ENCODE measurements at places on chromosomes 3 and 15.

DNA sequence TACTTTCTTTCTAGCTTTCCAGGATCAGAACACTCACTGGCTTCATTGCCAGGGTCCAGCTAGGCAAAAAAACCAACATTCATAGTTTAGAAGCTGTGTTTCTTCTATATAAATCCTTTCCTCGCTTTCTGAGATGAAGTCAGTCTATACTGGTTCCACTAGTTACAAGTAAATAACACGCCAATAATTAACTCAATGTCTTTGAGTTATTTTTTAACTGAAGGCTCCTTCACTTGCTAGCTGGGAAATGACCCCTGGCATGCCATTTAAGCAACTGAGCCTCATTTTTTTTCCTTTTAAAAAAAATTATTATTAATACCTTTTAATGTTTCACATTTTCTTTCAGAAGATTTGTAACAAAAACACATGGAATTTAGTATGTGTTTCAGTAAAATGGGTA lies 2.1 kb upstream of the CCDC174 start:
- no peak for DNase-seq

GRCh38 chr3:155941354-155941753 lies 70.9 kb downstream of the GMPS start:
- no peak for DNase-seq

DNA sequence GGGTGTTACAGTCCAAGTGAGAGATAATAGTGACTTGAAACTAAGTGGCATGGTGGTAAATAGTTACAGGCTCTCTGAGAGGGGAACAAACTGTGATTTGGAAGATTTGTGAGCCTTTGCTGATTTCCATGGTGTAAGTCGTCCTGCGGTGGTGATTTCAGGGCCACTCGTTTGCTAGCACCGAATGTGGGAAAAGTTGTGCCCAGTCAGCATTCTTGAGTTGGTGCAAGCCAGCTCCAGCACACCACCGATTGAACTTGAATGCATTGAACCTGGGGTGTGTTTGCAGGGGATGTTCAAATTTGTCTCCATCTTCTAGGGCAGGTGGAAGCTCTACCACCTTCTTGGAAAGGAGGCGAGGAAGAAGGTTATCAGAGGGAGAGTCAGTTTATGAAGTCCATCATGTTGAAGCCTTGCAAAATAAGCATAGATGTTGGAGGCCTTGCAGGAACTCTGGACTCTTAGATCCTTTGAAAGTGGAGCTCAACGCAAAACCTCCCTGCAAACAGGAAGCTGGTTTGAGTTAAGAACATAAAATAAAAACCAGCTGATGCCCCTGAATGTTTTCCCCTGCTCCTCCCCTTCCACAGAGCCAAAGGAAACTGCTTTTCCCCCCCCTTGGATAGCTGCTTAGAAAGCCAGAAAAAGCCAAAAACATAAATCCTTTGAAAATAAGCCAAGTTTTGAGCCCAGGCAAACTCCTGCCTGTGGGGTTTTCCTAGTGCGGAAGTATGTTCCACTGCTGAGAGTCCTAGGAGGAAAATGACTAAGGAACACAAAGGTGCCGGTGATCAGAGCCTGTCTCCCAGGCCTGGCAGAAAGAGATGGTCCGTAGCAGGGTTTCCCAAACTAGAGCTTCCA lies 21.9 kb downstream of the MAPKBP1 start:
- no peak for DNase-seq

DNA sequence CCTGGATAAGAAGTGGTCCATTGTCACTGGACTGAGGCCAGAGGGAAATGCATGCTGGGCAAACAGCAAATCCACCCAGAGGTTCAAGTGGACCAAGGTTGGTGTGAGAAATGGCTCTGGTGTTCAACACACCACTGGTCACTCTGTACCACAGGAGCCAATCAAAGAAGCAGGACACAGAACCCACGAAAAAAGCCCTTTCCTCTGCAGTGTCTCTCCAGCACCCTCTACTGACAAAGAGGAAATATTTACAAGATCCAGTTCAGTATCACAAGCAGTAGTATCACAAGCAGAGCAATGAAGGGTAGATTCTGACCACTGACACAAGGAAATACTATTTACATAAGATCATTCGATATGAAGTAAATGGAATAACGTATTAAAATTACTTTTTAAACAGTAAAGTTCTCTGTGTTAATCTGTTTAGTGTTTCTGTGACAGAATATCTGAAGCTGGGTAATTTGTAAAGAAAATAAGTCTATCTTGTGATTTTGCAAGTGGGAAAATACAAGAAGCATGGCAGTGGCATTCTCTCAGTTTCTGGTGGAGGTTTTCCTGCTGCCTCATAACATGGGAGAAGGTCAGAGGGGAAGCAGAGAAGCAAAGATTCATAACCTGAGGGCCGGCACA lies 390.7 kb downstream of the EFHB start:
- no peak for DNase-seq

DNA sequence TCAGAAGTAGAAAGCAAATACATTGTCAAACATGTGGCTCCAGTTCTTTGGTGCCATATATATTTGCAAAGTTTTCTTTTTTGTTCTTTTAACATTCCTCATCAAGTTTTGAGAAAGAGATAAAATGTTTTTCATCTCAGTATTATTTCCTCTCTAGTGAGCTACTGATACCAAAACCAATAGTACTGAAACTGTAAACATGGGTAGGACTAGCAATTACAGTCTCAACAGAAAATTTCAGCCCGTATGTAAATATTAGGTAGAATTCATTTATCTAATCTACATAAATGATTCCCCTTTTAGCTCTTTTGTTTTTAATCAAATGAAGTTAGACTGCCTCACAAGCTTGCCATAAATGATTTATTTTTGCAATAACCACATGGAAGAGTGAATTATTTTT lies 21.4 kb downstream of the SECISBP2L start:
- no peak for DNase-seq

- no peak for DNase-seq
Observed at GRCh38 chr3:15382405-15382923, 44.9 kb downstream of the METTL6 start.

- DNase-seq = no peak
Observed at GRCh38 chr3:72133329-72134011, 348.5 kb upstream of the PROK2 start.

GRCh38 chr3:33212406-33212805 lies 6.2 kb downstream of the SUSD5 start:
- no peak for DNase-seq

GRCh38 chr3:38829404-38829803 lies 13.4 kb upstream of the SCN10A start:
- no peak for DNase-seq

DNA sequence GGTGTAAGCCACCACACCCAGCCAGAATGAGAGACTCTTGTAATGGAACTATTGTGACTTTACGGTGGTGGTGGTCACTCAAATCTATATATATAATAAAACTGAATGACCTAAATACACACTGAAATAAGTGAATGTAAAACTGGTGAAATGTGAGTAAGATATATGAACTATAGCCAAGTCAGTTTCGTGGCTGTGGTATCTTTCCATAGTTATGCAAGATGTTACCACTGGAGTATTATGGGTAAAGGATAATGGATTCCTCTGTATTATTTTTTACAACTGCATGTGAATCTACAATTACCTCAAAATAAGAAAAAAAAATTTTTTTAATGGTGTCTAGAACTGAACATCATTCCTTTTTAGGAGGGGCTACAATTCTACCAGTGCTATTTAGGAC lies 21.9 kb downstream of the PIK3CB start:
- no peak for DNase-seq

DNA sequence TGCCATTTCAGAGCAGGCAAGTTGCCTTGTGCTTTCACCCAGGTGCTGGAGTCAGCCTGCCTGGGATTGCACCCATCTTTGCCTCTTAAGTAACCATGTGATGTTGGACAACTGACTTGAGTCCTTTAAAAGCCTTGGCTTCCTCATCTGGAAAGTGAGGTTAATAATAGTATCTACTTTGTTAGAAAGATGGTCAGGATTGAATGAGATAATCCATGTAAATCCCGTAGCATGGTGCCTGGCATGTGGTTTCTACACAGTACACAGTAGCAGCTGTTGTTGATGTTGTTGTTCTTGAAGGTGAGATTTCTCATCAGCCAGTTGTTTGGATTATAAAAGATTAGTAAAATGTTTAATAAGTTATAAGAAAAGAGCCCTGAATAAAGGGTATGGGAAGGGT lies 48.8 kb downstream of the PSMD6 start:
- DNase-seq = no peak

GRCh38 chr3:126959921-126960603 lies 22.9 kb upstream of the PLXNA1 start:
- DNase-seq = no peak

- DNase-seq = no peak
Observed at GRCh38 chr15:48090115-48090514, 30.7 kb upstream of the SLC24A5 start.

DNA sequence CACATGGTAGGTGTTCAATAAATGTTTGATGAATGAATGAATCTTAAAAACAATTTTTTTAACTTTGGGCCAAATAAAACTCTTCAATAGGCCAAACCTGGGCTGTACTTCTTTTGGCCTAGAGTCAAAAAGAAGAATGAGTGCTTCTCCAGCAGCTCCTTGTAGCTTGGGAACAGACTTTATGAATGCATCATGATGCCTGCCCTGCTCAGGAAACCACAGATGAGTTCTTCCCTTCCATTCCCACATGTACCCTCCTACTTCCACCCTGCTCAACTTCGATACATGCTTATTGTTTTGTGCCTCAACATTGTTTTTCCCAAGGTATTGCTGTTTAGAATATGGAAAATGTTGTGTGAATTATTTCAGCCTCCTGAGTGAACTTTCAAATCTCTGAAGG lies 87.0 kb downstream of the FILIP1L start:
- DNase-seq = no peak

GRCh38 chr3:141330235-141330634 lies 38.1 kb upstream of the ZBTB38 start:
- no peak for DNase-seq

DNA sequence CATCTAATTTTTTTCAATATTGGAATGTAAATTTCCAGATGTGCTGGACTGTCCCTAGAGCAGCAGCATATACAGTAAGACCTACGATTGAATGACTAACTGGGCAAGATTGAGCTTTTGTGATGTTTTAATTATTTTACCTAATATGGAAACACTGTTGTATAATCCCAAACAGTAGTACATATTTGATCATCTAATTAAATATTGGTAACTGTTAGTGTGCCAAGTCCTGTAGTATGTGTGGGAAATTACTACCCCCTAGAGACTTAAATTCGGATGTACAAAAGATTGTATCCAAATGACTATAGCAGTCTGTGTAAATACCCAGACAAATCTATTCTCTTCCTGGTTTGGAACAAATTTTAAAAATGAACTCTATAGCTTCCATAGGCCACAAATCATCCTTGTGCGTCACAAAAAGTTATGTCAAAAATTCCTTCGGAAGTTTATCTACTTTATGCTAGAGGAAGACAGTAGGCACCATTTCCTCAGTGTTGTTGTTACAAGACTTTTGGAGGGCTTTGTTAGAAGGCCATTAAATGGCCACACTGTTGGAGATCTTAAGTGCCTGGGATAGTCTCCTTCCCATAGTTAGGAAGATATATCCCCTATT lies 41.6 kb downstream of the NKIRAS1 start:
- no peak for DNase-seq

DNA sequence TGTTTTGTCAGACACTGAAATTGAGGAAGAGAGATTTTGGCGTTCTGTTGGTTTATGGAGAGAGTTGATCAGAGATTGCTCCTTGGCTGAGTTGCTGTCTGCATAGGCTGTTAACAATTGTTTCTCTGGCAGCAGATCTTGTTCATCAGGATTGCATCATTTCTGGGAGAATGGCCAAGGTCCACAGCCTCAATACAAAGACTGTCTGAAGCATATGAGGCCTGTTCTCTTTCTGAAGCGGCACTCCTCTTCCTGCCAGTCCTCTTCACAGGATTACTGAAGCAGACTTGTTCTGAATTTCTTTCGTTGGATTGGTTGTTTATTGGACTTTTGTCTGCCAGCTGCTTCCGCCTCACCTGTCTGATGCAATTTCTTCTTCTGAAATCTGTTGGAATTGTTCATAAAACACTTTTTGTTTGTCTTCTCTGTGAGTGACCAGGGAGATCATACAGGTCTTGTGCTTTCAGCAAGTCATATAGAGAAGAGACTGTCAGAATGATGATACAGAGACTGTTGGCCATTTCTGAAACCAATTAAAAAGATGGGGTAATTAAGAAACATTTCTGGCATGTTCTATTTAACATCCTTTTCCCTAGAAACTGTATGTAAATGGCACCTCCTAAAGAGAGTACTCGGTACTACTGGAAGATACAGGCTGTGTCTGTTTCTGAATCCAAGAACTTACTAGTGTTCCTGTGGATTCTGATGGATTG lies 25.5 kb downstream of the SETD5 start:
- no peak for DNase-seq

DNA sequence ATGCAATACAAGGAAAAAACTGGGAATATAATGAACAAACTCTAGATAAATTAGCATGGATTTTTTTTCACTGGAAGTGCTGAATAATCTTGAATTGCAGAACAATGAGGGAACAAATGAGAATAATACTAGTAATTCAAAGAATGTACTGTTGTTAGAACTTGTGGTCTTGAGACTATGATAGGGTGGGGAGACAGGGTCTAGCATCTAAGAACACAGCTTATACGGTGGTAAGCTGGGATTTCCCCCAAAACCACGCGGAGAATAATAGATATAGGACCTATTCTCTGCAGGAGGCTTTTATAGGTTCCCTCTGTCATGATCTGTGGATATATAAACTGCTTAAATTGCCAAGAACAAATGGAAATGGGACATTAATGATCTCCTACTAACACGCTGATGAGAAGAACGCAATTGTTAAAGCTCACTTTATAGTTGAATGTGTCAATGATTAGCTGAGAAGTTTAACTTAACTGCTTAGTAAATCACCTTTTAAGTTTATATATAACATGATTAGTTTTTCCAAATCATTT lies 692.3 kb downstream of the ZPLD1 start:
- no peak for DNase-seq

- DNase-seq = no peak
Observed at GRCh38 chr15:49387471-49387870, 35.6 kb upstream of the FGF7 start.

DNA sequence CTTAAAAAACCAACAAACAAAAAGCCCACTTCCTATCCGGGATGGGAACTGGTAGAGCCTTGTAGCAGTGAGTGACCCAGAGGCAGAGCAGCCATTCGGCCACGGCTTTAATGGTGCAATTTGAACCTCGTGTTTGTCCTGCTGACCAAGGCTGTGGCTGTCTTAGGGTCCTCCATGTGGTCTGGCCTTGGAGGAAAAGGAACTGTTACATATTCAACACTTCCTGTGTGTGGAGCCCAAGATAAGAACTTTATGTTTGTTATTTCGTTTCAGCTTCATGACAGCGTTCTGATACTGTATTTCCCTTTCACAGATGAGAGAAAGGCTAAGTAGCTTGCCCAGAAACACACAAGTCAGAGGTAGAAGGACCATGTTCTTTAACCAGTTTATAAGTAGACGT lies 269.8 kb downstream of the SV2B start:
- no peak for DNase-seq

- DNase-seq = peak; percentile 18
Observed at GRCh38 chr3:172717493-172718088, 6.7 kb upstream of the NCEH1 start.

DNA sequence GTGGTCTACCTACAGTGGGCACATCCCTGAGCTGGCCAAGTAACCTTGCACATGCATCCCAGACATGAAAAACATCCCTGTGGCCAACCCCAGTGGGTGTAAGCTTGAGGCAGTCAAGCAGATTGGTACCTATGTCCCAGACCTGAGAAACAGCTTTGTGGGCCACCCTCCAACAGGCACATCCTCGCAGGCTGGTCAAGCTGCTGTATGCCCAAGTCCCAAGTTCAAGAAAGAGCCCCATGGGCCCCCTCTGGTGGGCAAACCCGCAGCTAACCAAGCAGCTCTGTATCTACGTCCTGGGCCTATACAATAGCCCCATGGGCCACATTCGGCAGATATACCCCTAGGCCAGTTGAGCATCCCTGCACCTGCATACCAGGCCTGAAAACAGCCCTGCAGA lies 186.3 kb upstream of the GPR149 start:
- no peak for DNase-seq

Measured in T-helper 1 cell (primary cell).